ENCODE measurements at places on chromosomes 1 and 21.

DNA sequence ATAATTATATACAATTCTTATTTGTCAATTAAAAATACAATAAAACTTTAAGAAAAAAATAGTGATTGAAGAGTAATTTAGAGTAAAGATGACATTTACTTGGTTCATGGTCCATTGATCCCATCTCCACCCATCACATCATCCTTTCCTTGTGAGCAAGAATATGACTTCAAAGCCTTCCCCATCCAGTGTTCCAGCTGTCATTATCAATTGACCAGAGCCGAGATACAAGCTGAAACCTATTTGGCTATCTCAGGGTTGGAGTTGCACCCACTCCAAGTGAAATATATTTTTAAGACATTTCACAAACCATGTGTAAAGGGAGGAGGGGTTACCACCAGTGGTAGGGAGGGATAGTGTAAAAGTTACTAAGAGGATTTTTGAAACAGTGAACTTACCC, 428.9 kb upstream of the C1orf87 start:
- DNase-seq, result no peak

DNA sequence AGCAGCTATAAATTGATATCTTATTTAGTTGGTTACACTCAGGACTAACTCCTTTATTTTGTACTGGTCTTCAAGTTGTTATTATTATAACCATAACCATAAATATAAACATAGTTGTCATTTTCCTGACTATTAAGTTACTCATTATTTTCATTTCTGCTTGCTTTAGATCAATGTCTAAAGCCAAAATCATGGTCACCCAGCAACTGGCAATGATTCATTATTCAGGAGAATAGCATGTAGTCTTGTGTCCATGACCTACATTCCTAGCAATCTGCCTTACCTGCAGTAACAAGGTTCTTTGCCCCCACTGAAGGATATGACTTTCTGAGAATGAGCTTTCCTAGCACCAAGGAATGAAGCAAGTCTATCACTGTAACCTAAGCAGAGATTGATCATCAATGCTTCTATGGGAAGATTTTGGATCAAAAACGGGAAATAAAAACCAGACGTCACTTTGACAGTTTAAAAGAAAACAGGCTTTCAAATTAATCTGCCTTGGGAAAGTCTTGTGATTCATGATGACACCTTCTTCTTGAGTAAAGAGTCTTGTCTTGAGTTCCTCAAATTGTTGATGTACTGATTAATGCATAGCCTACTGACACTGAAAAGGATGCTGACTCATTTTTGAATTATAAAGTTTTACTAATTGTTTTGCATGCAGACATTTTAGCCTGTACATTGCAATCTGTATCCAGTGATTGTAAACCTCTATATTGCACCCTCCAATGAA, 203.3 kb upstream of the IVNS1ABP start:
- DNase-seq, result no peak

DNA sequence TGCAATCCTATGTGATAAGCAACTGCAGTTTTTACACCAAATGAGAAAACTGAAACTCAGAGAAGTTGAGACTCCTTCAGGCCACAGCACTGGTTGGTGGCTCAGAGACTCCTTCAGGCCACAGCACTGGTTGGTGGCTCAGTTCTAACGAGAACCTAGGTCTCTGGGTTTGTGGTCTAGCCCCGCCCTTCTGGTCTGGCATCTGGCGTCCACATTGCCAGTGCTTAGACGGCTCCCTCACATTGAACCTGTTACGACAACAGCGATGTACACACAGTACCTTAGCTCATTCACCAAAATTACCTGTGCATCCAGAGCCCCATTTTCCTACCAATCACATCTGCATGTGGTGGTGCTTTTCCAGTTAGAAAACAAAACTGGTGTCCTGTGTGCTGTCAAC, 66.1 kb downstream of the NID1 start:
- DNase-seq, result no peak

DNA sequence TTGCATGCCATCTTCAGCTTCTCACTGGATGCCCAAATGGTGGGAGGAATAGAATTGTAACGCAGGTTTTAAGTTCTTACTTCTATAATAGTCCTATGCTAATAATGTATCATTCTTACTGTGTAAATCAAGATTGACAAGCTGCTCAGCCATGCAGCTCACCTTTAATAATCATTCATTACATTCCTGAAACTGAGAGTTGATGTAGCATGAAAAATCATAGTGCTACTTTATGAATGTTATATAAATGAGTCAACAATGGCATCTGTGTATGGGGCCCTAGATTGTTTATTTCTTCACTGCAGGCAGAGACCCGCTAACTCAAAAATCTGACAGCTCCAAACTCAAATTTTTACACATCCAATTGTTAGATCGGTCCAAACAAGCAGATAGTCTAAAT, 34.4 kb downstream of the FH start:
- no peak for DNase-seq

DNA sequence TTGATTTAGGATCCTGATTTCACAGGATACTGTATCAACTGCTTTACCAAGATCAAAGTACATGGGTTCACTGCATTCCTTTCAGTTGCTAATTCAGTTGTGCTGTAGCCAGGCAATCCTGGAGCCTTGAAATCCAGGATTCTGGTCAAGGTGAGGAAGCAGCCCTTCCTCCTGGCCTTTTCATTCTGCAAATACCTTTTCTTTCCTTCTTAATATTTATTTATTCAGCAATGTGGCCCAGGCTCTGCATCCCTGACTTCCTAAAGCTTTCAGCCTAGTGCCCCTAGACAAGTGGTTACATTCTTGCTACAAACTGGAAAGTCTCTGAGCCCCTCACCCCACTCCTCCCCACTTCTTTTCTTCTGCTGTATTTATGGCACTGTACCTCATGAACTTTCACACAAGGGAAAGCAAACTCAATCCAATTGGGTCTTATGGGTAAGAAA, 16.2 kb downstream of the LRRC8D start:
- no peak for DNase-seq

- no peak for DNase-seq
Observed at GRCh38 chr1:233376382-233377110, 49.0 kb downstream of the MAP3K21 start.

DNA sequence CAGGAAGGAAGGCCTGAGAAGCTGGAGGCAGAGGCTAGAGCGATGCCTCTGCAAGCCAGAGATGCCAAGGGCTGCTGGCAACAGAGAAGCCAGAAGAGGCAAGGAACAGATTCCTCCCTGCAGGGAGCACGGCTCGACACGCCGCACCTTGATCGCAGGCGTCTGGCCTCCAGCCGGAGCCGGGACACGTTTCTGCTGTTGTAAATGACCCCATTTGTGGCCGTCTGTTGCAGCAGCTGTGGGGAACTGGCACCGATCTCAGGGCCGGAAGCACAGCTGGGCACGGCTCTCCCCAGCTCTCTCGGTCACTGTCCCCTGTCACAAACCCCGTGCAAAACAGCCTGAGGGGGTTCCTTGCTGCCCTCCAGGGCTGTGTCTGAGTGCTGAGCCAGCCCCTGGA, 59.6 kb downstream of the SIK1 start:
- DNase-seq, result no peak

- no peak for DNase-seq
Observed at GRCh38 chr1:48889615-48890014, 112.9 kb upstream of the BEND5 start.

DNA sequence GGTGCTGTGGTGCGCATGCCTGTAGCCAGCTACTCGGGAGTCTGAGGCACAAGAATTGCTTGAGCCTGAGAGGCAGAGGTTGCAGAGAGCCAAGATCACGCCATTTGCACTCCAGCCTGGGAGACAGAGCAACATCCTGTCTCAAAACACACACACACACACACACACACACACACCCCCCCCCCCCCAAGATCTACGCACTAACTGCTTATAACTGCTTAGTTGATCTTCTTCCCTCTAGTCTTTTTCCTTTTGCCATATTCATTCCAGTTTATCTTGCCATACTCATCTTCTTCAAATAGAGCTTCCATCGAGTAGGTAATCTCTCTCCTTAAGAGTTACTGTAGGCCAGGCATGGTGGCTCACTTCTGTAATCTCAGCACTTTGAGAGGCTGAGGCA, 20.9 kb downstream of the EPB41 start:
- DNase-seq, result no peak

GRCh38 chr1:110541906-110542395, 23.0 kb upstream of the KCNA10 start:
- DNase-seq, result no peak
